ENCODE measurements at places on chromosomes 5 and 9.

GRCh38 chr9:124857533-124858162 lies 4.1 kb downstream of the RPL35 start:
- no peak for DNase-seq

DNA sequence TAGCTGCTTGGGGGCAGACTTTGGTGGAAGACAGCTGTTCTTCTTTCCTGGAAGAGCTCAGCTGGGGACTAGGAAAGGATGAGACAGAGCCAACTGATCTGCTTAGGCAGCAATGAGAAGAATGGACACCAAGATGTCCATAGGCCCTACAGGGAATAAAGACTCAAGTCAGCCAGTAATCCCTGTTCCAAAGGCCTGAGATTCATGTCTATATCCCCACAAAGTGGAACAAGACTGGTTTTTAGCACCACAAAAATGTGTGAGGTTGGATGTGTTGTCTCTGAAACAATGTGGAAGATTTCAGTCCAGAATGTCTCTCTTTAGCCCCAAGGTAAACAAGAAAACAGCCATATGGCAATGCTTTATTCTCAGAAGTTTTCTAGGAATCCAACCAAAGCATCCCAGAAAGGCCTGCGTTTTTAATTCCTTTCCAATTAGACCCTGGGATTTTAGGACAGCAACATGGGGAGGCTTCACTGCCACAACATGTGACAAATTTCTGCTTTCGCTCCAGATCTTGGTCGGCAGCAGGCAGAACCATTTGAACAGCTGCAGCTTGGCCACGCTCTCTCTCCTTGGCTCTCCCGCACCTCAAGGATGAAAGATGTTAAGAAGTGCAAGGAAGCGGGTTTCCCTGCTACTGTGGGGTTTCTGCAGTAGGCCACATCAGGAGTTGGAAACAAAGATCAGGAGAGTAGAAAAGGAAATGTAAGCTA lies 245.1 kb downstream of the FSTL4 start:
- DNase-seq: no peak

- DNase-seq: peak; percentile 10
Measured at GRCh38 chr5:60382716-60383115, 317.2 kb downstream of the DEPDC1B start.

DNA sequence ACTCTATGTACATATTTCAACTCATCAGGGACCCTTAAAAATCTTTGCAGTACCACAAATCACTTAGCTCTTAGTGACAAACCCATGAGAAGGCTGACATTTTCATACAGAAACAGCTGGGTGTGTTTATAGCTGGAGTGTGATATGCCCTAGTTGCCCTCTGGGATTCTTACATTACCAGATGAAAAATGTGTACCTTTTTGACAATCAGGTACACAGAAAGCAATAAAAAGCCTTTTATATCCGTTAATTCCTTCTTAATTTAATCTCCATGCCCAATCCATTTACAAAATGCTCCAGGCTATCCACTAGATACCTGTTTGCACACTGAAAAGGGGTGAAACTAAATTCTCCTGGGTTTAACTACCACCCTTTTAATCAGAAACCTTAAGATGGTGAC lies 222.9 kb downstream of the KIAA0825 start:
- DNase-seq: no peak

DNA sequence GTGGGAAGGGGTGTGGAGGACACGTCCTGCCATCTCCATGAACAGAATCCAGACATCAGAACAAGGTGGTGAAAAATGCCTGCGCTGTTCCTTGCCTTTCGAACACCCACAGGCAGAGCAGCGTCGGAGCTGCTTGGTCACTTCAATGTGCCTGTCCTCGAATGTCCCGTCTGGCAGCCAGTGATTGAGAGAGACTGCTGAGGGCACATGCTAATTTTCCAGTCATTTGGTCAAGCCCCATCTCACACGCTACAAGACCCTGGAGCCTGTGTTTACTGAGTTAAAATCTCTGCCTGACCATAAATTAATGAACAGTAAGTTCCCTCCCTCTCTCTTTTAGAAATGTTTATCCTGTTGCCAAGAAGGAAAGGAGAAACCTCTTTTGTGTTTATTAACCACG lies 149.3 kb downstream of the NTRK2 start:
- DNase-seq: no peak

GRCh38 chr9:108784998-108785397 lies 70.8 kb downstream of the ACTL7B start:
- DNase-seq: no peak

GRCh38 chr9:98047002-98047401 lies 9.5 kb upstream of the NANS start:
- DNase-seq: no peak

- no peak for DNase-seq
Measured at GRCh38 chr9:124209279-124209678, 48.5 kb upstream of the NEK6 start.

DNA sequence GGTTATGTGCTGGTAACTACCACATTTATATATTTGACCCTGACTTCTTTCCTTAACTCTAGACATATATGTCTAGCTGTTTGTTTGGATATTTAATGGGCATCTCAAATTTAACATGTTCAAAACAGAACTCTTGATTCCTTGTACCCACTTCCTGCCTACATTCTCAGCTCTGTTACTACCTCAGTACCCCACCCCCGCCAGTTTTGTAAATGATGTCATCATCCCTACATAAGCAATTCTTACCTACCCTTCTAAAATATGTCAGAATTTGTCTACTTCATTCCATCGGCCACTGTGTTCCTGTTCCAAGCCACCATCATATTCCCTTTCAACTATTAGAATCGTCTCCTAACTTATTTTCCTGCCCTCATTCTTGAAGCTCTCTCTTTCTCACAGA lies 4.8 kb downstream of the RAD50 start:
- no peak for DNase-seq

GRCh38 chr5:171908638-171909037 lies 97.8 kb downstream of the FBXW11 start:
- no peak for DNase-seq

GRCh38 chr5:141994511-141995136 lies 18.2 kb downstream of the GNPDA1 start:
- DNase-seq: no peak

DNA sequence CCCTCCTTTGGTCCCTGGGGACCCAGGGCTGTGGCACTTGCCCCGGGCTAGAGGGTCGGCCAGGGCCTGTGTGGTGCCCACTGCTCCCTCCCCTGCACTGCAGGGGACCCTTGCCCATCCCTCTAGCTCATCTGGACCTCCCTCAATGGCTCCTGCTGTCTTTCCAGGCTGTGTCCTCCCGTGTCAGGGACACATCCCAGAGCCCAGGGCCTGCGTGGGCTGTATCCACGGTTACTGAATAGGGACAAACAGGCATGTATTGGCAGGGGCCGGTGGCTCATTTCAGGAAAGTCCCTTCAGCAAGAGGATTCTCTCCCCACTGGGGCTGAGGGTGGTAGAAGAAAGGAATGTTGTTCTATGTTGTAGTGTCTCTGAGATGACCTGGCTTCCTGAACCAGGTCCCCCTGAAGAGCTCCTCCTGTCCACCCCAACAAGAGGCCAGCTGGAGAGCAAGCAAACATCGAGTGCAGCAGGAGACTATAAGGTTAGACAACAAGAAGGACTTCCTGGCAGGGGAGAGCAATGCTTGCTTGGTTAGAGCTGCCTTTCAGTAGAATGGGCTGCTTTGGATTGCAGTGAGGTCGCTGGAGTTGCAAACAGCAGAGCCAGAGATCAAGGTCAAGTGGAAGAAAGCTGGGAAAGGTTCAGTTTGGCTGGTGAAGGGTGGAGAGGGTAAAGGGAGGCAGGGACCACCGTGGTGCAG lies 1.0 kb upstream of the CRB2 start:
- no peak for DNase-seq

DNA sequence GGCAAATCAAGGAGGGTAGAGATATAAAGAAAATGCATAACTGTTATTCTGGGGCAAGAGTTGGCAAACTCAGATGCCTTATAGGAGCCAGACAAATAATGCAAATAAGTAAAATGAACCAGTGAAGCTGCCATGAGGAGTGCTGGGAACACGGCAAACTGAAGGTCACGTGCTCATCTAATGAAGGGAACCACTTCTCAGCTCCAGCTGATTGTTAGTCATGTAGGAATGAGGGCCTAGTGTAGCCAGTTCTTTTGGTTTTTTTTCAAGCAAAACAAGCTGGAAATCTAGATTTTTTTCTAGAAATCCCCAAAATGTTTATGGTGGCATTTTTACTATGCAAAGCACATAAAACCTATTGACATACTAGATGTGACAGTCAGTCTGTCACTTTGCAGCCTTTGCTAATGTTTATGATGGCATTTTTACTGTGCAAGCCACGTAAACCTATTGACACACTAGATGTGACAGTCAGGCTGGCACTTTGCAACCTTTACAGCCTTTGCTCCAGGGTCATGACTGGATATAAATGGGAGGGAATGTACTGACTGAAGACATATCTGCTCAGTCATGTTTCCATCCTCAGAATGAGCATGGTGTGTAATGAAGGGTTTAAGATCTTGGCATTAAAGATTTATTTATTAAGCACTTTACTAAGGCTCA lies 39.4 kb downstream of the RUSC2 start:
- no peak for DNase-seq

DNA sequence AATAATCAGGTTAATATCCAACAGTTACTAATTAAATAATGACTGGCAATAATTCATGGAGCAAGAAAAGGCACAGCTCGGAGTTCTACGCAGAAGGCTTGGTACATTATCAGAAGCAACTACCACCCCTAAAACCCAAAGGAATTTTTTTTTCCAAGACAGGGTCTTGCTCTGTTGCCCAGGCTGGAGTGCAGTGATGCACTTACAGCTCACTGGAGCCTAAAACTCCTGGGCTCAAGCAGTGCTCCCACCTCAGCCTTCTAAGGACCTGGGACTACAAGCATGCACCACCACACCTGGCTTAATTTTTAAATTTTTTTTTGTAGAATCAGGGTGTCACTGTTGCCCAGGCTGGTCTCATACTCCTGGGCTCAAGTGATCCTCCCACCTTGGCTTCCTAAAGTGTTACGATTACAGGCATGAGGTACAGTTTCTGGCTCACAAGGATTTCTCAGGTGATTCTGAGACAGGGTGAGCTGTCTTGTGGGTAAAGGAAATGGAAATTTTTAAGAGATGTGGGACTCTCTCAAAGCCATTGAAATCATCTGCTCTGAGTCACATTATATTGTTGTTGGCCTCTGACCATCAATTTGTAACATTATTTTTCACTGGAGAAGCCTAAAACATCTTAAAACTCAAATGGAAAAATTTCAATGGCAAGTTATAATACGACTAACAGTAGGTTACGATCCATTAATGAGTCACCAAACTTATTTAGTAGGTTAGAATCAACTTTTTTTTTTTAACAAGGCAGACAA lies 19.7 kb upstream of the HSDL2 start:
- DNase-seq: no peak

- DNase-seq: no peak
Measured at GRCh38 chr5:176561259-176561658, 12.1 kb downstream of the CDHR2 start.

DNA sequence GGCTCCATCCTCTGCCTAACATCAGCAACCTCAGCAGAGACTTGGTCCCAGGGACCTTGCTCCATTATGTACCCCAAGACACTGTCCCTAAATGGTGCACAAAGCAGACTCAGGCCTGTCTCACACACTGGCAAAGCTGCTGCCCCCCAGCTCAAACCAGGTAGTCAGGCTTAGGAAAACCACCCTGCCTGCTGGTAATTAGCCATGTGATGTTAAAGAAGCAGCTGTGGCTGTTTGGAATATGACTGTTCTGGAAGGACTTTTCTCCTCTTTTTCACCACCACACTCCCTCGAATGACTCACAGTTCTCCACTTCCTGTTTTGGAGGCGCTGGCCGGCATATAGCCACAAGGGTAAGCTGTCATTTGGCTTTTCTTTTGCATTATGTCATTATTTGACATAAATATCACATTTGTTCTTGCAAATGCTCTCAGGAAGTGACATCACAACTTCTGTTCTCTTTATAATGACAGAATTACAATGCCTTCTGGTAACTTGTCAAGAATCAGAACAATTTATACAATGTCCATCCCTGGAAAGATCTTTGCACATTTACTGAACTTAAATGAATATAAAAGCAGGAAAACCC lies 113.9 kb downstream of the SUSD1 start:
- no peak for DNase-seq

DNA sequence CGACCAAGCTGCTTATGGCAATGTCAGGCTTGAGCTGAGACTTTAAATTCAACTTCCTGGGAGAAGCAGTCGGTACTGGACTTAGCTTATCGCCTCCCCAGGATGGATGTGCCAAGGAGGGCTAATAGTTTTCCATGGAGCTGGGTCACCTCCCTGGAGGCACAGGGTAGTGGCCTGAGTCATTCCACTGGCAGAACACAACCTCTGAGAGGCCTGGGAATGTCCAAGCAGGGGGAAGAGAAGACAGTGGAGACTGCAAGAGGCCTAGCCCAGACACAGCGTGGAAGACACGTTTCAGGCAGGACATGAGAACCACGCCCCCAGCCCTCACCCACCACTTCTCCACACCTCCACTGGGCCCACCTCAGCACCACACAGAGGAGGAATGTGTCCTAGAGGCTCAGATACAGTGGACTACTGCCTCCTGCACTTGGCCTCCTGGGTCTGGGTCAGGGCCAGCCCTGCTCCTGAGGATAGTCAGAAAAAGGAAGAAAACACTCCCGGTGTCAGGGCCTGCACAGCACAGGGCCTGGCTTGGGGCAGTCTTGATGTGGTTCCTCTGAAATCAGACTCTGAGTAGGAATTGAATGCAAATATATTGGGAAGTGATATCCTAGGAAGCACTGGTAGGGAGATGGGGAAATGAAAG lies 171.8 kb downstream of the FSTL4 start:
- no peak for DNase-seq

GRCh38 chr5:61734966-61735365 lies 402.9 kb downstream of the ZSWIM6 start:
- no peak for DNase-seq

DNA sequence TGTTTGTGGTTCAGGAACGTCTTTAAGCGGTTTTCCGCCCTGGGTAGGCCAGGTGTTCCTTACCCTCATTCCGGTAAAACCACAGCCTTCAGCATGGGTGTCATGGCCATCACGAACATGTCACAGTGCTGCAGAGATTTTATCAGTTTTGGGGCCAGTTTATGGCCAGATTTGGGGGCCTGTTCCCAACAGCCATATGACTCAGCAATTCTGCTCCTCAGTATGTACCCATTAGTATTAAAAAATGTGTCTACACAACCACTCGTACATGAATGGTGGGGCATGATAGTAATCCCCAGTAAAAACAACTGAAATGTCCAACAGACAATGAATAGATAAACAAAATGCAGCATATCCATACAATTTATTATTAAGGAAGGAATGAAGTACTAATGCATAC lies 51.9 kb upstream of the TTC23L start:
- no peak for DNase-seq

DNA sequence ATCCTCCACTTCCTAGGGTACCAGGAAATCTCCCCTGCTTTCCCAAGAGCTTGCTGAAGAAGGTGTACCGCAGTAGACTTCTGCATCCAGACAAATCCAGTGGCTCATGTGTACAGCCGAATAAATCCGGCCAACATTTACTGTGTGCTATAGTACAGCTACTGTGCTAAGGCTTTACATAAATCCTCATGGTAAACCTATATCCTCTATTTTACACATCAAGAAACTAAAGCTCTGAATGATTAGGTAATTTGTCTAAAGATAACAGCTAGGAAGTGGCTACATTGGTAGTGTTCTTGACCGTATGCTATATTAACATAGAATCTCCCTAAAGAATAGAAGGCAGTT lies 511 bp upstream of the WDR41 start:
- no peak for DNase-seq
